ENCODE measurements at places on chromosomes 2 and 18. TPM values are rescaled to one million over a fixed set of nuclear protein-coding genes. Genes with fewer than 3 reads are reported as not detected.

GRCh38 chr2:98911376-98912154 lies 24.5 kb downstream of the CRACDL start:
- DNase-seq = no peak

FBLN7 gene
- total RNA-seq = 0.36 TPM

HOXD9 gene
- total RNA-seq = 0.56 TPM

GRCh38 chr2:72415241-72415661 lies 267.6 kb upstream of the CYP26B1 start:
- no peak for DNase-seq

DNA sequence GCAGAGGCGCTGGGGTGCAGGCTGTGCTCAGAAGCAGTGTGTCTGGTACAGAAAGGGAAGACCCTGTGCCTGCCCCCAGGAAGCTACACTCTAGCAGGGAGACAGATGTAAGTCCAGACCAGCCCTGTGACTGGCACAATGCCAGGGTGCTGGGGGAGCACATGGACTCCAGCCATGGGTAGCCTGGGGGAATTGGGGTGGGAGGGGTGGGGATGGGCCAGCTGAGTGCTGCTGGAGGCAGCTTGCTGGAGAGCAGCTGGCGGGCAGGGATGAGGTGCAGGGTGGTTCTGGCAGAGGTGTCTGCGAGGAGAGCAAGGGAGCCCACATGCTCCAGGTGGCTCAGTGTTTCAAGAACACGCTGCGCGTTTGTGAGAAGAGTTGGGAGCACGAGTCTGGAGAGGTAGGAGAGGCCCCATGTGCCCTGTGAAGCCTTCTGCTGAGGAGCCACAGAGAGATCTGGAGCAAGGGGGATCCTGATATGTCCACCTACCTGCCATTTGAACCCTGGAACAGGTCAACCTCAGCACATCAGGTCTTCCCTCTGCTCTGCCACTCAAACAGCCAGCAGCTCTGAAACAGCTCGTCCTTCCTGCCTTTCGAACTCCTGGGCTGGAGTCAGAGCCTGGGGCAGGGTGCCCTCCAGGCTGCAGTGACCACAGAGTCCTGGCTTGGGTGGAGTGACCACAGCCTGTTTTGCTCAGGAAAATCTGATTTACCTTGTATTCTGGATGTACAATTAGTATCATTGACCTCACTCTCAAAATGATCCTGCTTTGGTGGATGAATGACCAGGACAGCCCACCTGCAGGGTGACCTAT lies 15.1 kb downstream of the ALLC start:
- DNase-seq = no peak

- no peak for DNase-seq
These were observed 264.0 kb upstream of the SMIM21 start for GRCh38 chr18:75691483-75691882.

POTEC gene
- total RNA-seq = not detected

RTP5 gene
- total RNA-seq = not detected

- no peak for DNase-seq
These were observed 72.1 kb upstream of the FAM237A start for GRCh38 chr2:206570199-206570598.

Measured in endothelial cell (in vitro differentiated cells).